ENCODE measurements at places on chromosomes 3 and 15.

- no peak for DNase-seq
Measured at GRCh38 chr3:75042941-75043340, 428.5 kb upstream of the CNTN3 start.

DNA sequence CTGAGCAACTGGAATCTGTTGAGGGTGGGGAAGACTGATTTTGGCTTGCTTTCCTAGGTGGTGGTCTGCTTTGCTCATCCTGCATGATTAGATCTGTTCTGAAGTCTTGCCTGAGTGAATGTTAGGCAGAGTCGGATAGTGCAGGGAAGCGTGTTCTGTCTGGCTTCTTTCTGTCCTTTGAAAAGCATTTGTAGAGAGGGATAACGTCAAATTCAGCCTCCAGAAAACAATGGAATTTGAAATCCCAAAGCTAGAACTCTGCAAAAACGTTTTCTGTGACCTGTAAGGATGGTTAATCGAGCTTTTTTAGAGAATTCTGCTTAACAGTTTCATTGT lies 1.4 kb downstream of the GLCE start:
- no peak for DNase-seq

- DNase-seq, result no peak
Measured at GRCh38 chr3:85171976-85172375, 213.2 kb downstream of the CADM2 start.

DNA sequence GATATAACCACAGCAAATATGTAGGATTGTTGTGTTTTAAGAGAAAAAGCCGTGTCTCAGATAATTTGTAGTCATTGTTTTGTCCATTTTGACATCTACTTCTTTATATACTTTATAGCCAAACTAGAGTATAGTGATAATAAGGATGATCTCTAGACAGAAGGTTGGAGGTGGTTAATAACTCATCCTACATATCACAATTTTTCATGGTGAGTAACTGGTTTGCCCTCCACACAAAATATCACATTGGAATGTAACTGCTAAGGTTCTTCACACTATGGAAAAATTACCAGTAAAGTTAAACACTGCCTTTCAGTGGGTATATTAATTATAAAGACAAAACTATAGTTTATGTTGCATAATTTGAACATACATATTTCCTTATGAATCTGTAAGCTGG lies 380.7 kb downstream of the LPP start:
- DNase-seq, result no peak

DNA sequence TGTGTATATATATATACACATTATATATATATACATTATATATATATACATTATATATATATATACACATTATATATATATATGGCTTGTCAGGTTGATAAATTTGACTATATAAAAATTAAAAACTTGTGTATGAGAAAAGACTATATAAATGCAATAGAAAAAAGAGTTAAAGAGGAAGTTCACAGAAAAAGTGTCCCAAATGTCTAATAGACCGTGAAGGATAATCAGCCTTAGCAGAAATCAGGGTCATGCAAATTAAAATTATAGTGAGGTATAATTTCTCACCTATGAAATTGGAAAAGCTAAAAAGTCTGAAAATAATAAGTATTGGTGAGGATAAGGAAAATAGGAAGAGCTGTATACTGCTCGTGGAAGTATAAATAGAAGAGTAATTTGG lies 51.1 kb downstream of the CHRD start:
- no peak for DNase-seq

- peak; percentile 58 for DNase-seq
Measured at GRCh38 chr15:45522328-45523165, at the start of gene SLC30A4. TSS of gene SLC30A4 (minus strand) at chr15:45522755. CDS start at chr15:45522354, 401 bp downstream.

GRCh38 chr15:25481208-25481859 lies 42.5 kb upstream of the UBE3A start:
- DNase-seq, result no peak

DNA sequence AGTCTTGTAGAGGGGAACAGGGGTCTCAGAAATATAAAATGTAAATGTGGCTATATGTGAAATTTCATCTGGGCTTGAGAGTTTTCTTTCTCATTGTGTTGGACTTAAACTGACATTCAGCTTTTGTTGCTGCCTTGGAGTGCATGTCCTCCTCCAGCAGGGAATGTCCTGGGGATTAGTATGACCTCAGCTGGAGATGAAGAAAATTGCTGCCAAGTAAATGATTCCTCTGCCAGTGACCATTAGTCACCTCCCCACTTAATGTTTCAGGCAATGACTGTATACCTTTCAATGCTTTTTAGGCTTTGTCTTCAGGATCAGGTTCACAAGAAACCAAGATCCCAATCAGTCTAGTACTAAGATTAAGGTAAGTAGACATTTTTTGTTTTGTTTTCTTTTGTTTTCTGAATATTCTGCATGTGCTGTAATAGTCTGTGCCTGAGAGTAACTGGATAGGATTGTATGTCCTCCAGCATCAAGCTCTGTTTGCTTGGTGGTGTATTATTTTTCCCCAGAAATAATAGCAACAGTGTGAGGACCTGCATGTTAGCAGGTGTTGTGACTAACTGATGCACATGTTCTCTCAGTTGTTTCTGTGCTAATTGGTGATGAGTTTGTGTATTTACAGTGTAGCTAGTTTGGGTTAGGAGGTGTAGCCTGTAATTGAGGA lies 18.1 kb upstream of the SLC22A13 start:
- DNase-seq, result no peak

DNA sequence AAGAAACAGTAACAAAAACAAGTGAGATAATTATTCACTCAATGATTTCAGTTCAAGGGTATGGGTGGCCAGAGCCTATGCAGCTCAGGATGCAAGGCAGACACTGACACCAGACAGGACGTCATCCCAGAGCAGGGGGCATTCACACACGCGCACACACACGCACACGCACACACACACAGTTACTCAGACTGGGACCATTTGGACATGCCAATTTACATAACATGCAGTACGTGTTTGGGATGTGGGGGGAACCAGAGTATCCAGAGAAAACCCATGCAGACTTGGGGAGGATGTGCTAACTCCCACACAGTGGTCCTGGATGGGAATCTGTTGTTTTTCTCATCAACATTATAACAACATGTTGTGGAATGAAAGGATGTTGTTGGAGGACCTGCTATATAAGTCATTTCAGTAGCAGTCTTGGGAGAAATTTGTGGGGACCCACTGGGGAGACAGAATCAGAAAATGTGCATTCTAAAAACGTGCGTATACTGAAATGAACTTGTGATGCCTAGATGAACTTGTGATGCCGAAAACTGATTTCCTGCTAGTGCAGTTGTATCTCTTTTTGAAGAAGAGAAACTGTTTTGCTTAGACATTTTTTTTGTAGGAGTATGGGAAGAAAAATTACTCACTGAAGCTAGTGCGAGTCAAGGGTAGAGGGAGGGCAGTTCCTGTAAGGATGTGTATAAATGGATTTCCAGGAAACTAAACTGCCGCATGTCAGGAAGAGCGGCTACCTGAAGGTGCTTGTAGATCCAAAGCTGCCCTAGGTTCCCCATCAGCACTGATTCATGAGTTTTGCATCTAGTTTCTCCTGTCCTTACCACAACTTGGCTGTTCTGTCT lies 25.2 kb downstream of the CD200 start:
- DNase-seq, result no peak

DNA sequence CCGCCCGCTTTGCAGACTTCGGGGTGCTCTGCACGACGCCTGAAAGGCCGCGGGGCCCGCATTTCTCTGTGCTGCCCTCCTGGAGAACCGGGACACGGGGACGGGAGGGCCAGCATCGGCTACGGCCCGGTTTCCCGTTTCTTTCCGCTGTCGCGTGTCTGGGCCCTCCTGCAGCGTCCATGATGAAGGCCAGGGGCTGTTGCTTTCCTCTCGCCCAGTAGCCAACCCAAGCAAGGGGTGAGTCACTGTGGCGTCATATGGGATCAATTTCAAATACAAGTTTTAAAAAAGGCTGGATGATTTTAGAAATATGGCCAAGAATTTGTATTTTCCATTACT lies 435 bp downstream of the SLC35G2 start:
- peak; percentile 23 for DNase-seq

- no peak for DNase-seq
Measured at GRCh38 chr3:102478160-102478559, 43.3 kb downstream of the ZPLD1 start.
